ENCODE measurements at places on chromosomes 2 and 18. TPM values are rescaled to one million over a fixed set of nuclear protein-coding genes. Genes with fewer than 3 reads are reported as not detected.

DNA sequence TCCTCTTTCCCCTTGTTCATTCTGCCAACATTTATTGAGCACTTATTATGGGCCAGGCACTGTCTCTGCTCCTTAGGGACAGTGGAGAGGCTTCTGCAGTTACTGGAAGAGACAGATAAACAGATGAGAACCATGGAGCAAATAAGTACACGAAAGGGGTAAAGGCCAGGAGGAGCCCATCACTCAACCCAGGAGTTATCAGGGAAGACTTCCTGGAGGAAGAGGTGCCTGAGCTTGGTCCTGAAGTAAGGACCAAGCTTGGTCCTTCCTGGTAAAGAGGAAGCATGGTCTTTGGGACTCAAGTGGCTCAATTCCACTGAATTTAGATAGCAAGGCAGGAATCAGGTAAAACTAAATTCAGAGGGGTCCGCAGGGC lies 1.7 kb downstream of the ACTG2 start:
- DNase-seq = no peak

DNA sequence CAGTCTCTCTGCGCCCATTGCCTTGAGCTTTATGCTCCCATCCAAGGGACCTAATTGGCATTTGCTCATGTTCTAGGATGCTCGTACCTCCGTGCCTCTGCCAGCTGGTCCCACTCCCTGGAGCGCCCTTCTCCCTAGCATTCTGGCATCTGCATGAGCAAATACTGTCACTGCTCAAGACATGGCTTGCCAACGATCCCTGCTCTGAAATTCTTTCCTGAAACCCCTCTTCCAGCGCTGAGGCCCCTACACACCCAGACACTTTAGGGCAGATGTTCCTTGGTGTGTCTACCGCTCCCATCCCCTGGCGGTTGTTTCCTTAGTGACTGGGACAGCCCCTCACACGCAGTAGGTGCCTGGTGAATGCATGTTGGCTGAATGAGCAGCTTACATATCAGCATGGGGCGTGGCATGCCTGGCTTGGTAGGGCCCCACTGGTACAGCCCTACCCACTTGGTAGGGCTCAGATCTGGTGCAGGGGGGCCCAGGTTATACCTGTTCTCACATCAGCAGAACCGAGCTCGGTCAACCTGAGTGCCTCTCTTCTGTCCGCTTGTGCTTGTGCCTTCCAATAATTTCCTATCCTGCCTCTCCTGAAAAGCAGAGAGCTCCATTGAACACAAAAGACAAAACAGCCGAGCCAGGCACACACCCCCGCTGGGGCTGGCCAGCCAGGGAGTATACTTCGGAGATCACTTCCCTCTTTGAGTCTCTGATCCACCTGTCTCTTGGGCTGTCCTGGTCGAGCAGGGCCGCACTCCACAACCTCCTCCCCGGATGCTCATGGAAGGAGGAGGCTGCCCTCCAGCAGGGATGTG lies 59.2 kb downstream of the INHBB start:
- DNase-seq = no peak

TGFA gene
- 0.70 TPM for polyA plus RNA-seq

DNA sequence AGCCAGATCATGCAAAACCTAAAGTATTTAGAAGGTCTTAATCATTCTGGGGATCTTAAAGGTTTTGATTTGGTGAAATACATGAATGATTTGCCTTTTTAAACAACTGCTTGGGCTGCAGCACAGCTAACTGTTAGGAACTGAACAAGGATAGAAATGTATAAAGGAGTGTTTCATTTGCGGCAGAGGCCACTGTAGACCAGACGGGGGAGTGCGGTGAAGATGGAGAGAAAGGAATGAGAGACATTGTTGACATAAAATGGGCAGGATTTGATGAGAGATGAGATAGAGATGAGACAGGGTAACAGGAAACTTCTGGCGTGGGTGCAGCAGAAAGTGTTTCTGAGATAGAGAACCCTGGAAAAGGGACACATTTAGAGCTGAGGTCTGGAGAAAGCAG lies 308.1 kb downstream of the TMX3 start:
- DNase-seq = no peak

- DNase-seq = no peak
Observed at GRCh38 chr2:105055613-105056012, 17.7 kb downstream of the MRPS9 start.

DNA sequence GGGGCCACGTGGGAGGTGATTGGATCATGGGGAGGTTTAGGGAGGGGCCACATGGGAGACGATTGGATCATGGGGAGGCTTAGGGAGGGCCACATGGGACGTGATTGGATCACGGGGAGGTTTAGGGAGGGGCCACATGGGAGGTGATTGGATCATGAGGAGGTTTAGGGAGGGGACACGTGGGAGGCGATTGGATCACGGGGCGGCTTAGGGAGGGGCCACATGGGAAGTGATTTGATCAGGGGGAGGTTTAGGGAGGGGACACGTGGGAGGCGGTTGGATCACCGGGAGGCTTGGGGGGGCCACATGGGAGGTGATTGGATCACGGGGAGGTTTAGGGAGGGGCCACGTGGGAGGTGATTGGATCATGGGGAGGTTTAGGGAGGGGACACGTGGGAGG lies 22.5 kb upstream of the SALL3 start:
- DNase-seq = no peak

DNA sequence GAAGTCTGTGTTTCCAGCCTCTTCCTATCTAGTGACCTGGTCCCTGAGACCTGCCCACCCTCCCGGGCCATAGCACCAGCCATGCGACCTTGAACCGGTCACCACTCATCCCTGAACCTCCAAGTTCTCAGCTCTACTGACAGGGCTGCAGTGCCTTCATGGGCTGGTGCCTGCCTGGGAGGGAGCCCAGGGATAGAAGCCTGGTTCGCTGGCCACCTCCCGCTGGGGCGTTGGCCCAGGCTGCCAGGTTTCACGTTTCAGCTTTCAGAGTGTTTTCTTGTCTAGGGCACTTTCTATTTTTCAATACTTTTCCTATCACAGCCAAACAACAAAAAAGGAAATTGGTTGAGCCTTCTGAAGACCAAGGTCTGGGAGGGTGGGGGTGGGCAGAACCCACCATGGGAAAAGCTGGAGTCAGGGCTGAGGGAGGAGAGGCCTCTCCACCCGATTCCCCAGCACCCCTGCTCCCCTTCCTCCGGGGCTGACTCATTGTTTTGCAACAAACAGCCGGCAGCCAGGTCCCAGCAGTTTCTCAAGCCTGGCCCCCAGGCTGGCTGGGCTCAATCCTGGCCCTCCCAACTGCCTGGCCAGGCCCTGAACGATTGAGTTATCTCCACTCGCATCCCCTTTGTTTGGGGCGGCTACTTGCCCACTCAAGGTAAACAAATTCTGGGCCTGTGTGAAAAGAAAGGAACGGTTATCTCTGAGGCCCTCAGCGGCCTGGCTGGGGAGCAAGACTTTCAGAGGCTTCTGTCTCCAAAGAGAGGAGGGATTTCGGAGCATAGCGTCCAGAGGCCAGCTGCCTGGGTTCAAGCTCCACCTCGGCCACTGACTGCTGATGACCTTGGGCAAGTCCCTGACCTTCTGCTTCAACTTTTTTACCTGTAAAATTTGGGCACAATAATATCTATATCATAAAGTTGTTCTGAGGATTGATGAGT lies 47.5 kb downstream of the ZFP36L2 start:
- peak; percentile 79 for DNase-seq

INHBB gene
- 0.35 TPM for polyA plus RNA-seq

CCDC68 gene
- 91.7 TPM for polyA plus RNA-seq

GRCh38 chr2:189580241-189580651 lies 340 bp downstream of the SLC40A1 start:
- DNase-seq = peak; percentile 56

- no peak for DNase-seq
Observed at GRCh38 chr2:79994965-79995364, 309.6 kb downstream of the LRRTM1 start.

GALNT13 gene
- polyA plus RNA-seq = 8.9 TPM

DNA sequence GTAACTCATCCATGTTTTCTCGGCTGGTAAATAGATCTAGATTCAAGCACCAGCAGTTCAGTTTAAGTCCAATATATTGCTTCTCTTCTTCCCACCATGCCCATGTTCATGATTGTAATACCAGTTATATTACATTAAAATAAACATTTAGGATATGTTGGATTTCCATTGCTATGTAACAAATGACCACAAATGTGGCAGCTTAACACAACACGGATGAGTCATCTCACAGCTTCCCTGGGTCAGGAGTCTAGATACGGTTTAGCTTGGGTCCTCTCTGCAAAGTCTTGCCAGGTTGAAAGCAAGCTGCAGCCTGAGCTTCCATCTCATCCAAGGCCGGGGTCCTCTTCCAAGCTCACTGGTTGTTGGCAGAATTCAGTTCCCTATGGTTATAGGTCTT lies 39.4 kb upstream of the SMAD2 start:
- DNase-seq = no peak

DNA sequence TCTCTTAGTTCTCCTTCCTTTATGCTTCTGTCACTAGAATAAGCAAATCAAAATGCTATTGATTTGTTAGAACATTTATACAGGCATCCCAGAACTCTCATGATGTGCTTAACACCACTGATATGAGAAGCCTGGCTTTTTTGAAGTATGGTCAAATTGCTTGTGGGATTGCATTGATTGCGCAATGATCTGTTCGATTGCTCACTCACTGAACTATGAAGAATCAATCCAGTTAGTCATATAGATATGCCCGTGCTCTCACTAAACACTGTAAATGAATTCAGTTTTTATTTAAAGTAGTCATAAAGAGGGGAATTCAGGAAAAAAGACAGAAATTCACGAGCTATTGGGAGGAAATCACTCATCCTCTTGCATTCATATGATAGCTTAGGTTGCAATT lies 1237.8 kb downstream of the SUCLG1 start:
- DNase-seq = no peak

LAMA3 gene
- polyA plus RNA-seq = 146 TPM

GRCh38 chr2:11344956-11345677 lies 681 bp upstream of the ROCK2 start:
- DNase-seq = peak; percentile 81

TDRD15 gene
- not detected for polyA plus RNA-seq

DNA sequence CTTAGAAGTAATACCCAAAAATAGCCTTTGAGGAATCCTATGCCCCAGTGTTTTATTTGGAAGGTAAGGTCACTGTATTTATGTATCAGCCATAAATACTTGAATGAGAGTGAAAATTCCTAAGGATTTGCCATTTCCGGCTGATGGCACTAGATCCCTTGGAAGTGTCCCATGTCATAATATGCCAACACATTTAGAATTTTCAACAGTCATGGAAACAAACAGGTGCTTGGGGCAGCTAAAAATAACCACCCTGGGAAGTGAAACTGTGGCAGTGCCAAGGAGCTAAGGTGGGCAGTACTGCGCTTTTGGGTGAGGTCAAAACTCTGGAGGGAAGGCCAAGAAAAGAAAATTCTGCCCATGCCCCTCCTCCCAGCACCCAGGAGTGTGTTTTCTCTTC lies 80.2 kb downstream of the TCF7L1 start:
- DNase-seq = no peak

DNA sequence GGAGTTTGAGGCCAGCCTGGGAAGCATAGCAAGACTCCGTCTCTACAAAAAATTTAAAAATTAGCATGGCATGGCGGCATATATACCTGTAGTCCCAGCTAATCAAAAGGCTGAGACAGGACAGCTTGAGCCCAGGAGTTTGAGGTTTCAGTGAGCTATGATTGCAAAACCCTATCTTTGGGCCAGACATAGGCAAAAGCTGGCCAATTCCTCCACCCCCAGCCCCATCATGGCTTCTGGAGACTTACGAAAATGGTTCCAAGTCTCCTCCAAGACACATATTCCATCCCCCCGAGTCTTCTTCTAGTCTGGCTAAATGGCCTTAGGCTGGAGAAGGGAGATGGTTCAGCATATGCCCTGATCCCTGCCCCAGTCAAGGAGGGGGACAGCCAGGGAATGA lies 172.8 kb upstream of the HAAO start:
- no peak for DNase-seq

DNA sequence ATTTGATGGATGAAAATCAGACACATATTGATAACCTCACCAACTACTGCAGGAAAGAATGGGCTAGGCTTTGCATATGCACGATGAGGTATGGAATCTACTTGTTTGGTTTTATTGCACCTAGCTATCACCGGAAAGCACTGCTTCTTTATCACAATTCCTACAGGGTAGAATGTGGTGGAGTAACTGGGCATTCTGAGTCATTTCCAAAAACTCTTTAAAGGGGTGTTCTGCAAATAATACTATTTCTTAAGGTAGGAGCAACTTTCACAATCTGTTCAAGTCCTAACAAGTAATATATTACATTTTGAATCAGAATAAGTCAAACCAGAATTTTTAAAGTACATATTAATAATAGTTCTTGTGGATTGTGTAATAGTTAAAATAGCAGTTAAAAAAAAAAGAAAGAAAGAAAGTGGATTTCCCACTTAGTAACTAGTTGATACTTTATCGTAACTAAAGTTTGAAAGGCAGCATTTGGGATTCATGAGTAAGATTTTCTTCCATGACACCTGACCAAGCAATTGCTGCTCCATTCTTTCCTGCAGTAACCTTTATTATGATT lies 40.5 kb downstream of the INO80C start:
- DNase-seq = no peak

DNA sequence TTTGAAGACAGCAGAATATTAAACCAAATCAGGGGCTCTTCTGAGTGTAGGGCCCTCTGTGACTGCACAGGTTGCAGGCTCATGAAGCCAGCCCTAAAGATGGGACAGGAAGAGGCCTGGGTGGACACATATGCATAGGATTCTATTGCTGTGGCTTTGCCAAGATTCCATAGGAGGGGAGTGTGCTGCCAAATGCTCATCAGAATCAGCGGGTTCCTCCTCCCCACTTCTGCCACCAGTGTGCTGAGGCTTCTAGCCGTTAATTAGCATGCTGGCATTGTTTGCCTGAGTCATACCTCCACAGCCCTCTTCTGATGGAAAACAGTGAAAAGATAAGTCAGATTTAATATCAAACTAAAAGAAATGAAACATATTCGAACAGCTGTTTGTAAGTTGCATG lies 103.9 kb upstream of the TMEFF2 start:
- DNase-seq = no peak

MORN2 gene
- polyA plus RNA-seq = 36.9 TPM

RGPD4 gene
- 0.04 TPM for polyA plus RNA-seq

- DNase-seq = no peak
Observed at GRCh38 chr2:176284461-176285049, 15.3 kb downstream of the MTX2 start.

EN1 gene
- polyA plus RNA-seq = not detected

EMILIN2 gene
- 34.2 TPM for polyA plus RNA-seq

- DNase-seq = no peak
Observed at GRCh38 chr2:120528693-120529076, 182.7 kb downstream of the INHBB start.

DNA sequence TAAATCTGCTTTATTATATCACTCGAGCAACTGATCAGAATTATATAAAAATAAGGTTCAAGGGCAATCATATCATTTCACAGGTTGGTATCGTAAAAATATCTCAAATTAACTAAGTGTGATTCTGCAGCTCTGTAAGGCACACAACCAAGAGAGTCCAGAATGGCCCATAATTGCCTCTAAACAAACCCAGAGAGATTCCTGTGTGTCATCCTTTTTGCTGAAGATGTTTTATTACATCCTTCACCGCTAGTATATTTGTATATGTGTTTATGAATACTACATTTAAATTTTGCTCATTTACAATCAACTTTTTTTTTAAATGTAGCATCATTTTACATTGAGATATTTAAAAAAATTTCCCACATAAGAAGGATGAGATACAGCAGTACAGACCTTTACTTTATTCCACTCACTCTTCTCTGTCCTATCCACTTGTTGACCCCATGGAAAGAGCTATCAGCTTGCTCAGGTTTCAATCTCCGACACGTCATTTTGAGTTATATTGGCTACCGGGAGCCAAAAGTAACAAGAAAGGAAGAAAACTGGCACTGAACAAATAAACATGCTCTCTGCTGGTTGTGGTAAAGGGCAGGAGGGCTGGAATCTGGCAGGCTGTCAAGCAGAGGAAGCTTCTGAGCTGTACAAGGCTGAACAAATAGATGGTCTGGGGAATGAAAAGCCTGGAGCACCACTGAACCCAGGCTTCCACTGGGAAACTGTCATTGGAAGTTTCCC lies 23.1 kb downstream of the PLA2R1 start:
- peak; percentile 31 for DNase-seq
